ENCODE measurements at places on chromosomes 6 and 20.

DNA sequence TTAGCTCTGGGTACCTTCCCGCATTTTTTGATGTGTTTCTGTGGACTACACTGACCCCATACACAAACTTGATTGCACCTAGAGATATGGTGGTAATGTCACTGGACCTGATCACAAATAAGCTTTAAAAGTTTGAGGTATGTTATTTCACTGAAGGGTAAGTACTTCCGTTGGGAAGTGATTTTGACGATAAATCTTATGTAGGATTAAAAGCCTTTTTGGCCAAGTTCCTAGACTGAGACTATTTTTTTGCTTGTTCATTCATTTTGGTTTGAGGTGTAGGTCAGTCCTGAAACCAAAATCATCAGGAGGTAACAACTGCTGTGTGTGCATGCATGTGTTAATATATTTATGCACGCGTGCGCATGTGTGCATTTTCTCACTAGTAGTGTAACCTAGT lies 336.3 kb downstream of the TFAP2A start:
- no peak for DNase-seq

- DNase-seq, result no peak
These were observed 169.7 kb downstream of the ATXN1 start for GRCh38 chr6:16591396-16592222.

- no peak for DNase-seq
These were observed 13.4 kb upstream of the GMNN start for GRCh38 chr6:24761193-24761835.

- no peak for DNase-seq
These were observed 23.2 kb downstream of the CTCFL start for GRCh38 chr20:57501461-57502335.

- DNase-seq, result no peak
These were observed 43.9 kb downstream of the BCAS1 start for GRCh38 chr20:54026295-54027064.

DNA sequence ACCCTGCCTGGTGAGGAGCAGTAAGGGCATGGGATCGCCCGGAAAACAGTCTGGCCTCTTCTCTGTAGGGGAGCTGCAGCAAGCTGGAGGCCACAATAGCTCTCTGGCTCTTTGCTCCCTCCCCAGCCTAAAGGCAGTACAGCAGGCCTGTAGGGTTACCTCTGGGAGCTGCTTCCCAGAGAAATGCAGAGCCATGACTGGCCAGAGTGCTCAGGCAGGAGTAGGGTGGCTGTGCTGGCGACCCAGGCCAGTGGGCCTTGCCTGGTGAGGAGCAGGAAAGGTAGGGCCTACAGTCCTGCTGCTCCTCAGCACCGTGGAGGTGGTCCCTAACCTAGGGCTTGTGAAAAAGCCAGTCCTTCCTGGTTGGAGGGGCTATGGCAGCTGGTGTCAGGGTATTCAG lies 129.9 kb upstream of the CHD6 start:
- no peak for DNase-seq

DNA sequence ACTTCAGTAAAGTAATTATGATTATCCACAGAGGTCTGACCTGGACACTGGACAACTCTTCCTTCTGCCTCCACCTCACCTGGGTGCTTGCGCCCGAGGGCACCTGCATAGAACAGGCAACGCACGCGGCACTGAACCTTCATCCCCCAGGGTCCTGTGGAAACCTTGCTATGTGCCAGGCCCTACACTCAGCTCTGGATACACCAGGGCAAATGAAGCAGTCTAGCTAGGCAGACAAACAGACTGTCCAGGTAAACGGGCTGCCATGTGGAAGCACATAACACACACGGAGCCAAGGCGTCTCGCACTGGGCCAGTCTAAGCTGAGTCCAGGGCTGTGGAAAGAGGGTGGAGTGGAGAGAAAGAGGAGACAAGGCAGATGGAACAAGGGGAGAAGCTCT lies 109.3 kb upstream of the AFDN start:
- DNase-seq, result no peak

DNA sequence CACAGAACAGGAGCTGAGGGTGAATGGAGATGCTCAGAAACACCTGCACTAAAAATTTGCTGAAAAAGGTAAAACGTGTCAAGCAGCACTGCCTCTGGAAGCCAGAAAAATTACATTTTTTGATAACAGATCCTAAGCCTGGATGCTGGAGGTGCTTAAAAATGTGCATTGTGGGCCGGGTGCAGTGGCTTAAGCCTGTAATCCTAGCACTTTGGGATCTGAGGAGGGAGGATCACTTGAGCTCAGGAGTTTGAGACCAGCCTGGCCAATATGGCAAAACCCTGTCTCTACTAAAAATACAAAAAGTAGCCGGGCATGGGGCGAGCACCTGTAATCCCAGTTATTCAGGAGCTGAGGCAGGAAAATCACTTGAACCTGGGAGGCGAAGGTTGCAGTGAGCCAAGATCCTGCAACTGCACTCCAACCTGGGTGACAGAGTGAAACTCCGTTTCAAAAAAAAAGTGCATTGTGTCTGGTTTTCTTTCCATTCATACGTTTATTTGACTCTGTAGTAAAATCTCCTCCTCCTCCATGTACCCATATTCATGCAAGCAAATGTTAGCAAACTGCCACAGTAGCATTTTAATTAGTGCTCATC lies 587 bp upstream of the BTN3A1 start:
- no peak for DNase-seq

- DNase-seq, result no peak
These were observed 97.4 kb downstream of the SMPDL3A start for GRCh38 chr6:122886481-122886880.

DNA sequence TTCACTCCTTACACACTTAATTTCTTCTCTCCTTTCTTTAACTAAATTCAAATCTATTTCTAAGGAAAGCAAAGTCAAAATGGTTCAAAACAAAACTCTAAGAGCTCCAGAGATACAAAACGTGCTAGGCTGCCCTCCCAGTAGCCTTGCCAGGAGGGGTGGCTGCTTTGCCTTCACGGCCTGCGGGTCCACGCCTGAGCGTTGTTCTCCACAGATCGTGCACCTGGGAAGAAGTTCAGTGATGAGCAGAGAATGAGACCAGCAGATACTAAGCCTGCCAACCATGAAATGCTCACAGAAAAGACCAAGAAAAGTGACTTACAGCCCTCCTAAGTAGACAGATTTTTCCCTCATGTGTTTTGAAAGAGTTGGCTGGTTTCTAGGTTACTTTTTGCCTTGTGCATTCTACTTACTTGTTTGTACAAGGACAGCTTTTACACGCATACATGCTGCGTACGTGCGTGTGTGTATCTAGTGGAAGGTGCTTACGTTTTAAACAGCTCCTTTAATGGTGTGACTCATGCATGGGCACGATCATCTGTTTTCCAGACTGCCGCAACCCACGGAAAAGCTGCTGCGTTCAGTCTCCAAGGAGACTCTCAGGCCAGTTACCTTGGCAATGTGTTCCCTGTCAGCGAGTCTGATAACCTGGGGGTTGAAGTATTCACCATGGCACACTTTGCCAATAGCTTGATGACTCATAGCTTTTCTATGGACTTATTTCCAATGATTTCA lies 32.4 kb upstream of the PBOV1 start:
- peak; percentile 11 for DNase-seq

DNA sequence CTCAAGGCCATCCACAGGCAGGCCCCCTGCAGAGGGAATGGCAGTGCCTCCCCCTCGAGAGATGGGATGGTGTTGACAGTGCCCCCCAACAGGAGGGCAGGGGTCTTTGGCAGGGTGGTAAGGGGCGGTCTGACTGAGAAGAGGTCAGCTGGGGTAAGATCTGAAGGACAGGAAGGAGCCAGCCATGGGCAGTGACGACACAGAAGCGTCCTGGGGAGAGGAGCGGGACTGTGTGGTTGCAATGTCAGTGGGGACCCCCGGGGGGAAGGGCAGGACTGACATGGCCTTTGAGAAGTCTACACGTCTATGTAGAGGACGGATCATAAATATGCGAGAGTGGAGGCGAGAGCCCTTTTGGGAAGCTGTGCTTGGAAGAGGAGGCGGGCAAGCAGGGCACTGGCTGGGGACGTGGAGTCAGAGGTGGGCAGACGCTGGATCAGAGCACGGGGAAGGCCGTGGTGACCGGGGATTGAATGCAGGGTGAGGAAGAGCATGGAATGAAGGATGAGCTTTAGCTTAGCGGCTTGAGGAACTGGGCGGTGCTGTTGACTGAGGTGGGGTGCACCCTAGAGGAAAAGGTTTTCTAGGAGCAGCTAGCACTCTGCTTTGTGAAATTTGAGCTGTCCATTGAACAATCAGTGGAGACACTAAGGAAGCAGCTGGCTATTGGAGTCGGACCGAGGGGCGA lies 82.5 kb upstream of the AGPAT4 start:
- DNase-seq, result no peak

GRCh38 chr20:41064377-41064776 lies 35.8 kb downstream of the TOP1 start:
- no peak for DNase-seq

GRCh38 chr20:9166153-9166780 lies 97.4 kb downstream of the PLCB4 start:
- DNase-seq, result no peak

DNA sequence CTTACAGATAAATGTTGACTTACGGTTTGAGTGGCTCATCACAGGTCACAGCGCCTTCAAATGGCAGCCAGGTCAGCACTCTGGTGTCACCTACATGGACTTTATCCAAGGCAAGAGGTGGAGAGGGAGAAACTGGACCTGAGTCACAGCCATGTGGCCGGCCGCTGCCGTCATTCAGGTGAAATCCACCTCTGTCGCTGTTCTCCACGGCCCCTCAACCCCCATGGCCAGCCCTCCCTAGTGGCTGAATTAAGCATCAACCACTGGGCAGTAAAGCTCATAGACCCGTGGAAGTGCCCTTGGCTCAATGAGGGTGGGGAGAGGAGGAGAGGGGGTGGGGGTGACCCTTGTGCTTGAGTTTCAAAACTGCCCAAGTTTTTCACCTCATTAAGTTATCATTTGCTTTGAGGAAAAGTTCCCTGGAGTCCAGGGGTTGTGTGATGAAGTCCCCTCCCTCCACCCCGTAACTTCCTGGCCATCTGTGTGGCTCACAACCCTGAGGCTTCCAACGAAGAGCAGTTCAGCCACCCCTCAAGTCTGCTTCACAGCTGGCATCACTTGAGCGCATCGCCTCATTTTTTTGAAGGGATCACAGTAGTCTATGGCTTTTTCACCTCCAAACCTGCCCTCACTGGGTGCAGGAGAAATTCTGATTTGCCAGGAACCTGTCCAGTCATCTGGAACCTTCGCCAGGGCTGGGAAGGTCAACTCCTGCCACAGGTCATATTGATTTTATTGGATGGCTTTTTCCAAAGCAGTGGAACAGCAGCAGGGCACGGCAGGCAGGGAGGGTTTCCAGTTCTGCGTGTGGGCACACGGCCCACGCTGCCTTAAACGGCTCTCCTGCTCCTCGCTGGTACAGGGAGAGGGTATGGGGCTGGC lies 43.5 kb upstream of the APCDD1L start:
- DNase-seq, result no peak

GRCh38 chr6:116971959-116972358 lies 94.9 kb downstream of the RFX6 start:
- no peak for DNase-seq

GRCh38 chr6:144361016-144361415 lies 75.9 kb downstream of the UTRN start:
- no peak for DNase-seq

DNA sequence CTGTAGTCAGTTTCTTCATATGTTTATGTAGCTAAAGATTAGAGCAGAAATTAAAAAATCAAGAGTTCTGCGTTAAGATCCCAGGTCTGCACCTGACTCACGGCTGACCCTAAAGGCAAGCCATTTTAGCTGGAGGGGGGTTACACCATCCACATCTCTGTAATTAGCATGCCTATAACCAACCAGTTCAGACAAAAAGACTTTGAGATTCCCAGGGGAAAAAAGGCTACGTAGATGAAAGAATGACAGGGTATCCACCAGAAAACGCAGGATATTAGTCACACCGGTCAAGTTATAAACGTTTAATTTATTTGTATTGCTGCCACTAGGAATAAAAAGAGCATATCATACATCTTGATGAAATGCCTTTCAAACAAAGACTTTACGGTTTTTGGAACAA lies 299.1 kb downstream of the FOXC1 start:
- no peak for DNase-seq

- DNase-seq, result no peak
These were observed 65.5 kb downstream of the GMDS start for GRCh38 chr6:2179950-2180349.

DNA sequence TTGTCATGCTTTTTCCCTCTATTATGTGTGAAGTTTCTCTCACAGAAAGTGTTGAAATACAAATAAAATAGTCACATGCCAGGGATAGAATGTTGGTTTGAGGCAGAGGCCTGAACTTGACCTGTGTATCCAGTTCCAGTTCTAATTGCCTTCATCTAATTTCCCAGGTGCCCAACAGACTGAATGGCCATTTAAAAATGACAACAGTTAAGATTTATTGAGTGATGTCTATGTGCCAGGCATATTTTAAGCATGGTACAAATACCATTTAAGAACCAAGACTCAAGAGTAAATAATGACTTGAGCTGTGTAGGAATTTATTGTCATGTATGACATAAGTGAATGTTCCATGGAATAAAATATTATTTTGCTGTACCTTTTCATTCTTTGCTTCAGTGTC lies 87.6 kb upstream of the EMILIN3 start:
- DNase-seq, result no peak

DNA sequence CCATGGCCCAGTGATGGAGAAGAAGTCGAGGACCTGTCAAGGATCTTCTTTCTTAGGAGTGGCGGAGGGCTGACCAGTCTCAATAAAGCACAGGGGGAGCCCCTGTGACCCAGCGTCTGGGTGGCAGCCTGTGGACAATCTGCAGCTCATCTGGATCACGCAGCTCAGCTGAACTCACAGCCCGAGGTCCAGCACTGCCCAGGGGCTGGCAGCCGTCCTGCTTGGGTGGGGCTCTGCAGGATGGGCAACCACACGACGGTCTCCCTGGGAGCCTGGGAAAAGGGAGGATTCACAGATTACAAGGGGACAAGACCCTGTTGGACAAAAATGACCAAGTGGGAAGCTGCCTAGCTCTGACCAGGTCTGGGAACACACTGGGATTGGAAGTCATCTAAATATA lies 110.8 kb downstream of the MYLK4 start:
- no peak for DNase-seq

- DNase-seq, result no peak
These were observed 63.4 kb downstream of the SYNE1 start for GRCh38 chr6:152573762-152574161.

GRCh38 chr6:69696273-69696672 lies 100.5 kb downstream of the LMBRD1 start:
- no peak for DNase-seq

GRCh38 chr6:32666420-32667300 lies at the start of gene HLA-DQB1:
HLA-DQB1 (minus strand) TSS chr6:32666657; CDS start chr6:32666607, 50 bp downstream.
- no peak for DNase-seq

DNA sequence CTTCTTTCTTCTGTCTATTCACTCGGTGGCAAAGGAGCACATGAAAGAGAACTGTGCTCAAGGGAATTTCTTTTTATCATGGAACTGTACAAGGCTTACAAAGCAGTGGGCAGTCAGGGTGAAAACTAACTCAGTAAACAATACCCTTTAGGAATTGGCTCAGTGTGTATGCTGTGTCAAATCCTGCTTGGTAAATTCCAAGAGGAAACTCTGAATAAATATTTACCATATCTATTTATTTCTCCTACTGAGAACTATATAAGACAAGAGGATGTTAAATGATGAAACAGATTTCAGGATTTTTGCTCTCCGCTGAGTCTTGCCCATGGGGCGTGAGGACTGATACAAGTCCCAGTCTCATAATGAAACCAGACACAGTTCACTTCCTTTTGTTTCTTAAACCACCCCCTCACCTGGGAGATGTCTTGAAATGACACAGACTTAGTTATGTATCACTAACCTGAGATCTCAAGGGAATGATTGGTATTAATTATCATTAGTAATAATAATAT lies 188.8 kb downstream of the BACH2 start:
- DNase-seq, result no peak
